ENCODE measurements at places on chromosomes 2 and 18. TPM values are rescaled to one million over a fixed set of nuclear protein-coding genes. Genes with fewer than 3 reads are reported as not detected.
A peak's percentile ranks its signal among the peaks of the same experiment; 100 is the strongest.

Gene TMEM163
- total RNA-seq, result 0.33 TPM

Gene HOXD13
- total RNA-seq, result 18.7 TPM

DNA sequence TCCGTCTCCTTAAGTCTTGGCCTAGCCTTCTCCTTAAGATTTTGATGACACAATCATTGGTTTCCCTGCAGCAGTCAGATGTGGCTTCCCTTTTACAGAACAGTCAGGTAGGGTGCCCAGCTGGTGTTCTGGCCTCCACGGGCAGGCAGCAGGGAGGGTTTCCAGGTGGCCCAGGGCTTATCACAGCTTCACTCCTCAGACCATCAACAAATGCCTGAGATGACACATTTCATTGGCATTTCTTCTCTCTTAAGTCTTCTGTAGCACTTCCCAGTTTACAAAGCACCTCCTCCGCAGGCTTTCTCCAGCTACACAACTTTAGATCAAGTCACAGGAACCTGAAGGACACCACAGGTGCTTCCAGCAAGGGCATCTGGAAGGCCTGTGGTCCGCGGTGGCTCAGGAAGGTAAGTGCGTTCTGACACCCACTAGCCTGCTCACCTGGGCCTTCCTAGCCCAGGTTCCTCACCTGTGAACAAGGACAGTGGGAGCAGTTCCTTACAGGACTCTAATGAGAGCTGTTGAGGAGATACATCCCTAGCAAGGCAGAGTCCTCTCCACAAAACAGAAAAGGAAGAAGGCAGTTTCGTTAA, 37.6 kb downstream of the PTPN18 start:
- no peaks in the 10 kb centered on the region for H3K36me3 ChIP-seq
- H3K4me3 ChIP-seq, result no peak overlapping the region
- no peaks in the 10 kb centered on the region for H3K27me3 ChIP-seq
- H3K27ac ChIP-seq, result no peak overlapping the region
- H3K4me1 ChIP-seq, result peaks cover 13% of the 10 kb centered on the region

DNA sequence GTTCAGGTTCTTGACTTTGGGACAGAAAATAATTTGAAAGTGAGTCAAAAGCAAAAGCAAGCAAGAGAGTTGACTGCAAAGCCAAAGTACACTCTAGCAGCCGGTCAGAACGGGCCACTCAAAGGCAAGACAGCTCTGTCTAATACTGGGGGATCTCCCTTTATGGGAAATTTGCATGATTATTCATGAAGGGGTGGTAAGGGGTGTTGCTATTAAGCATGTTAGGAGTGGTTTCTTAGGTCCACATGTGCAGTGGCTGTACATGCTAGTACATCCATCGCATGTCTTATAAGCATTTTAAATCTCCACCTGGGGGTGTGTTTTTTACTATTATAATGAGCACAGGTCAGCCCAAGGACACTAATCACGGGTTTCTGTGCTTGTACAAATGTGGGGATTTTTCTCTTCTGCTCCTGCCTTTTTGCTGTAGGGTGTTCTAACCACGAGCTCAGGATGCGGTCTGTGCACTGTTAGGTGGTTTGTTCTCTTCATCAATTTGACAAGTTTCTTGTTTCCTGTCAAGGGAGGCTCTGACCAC, 60.2 kb upstream of the SPP2 start:
- H3K27me3 ChIP-seq, result no peaks in the 10 kb centered on the region
- no peaks in the 10 kb centered on the region for H3K4me1 ChIP-seq
- DNase-seq, result no peak
- no peak overlapping the region for H3K27ac ChIP-seq
- H3K36me3 ChIP-seq, result no peaks in the 10 kb centered on the region

DNA sequence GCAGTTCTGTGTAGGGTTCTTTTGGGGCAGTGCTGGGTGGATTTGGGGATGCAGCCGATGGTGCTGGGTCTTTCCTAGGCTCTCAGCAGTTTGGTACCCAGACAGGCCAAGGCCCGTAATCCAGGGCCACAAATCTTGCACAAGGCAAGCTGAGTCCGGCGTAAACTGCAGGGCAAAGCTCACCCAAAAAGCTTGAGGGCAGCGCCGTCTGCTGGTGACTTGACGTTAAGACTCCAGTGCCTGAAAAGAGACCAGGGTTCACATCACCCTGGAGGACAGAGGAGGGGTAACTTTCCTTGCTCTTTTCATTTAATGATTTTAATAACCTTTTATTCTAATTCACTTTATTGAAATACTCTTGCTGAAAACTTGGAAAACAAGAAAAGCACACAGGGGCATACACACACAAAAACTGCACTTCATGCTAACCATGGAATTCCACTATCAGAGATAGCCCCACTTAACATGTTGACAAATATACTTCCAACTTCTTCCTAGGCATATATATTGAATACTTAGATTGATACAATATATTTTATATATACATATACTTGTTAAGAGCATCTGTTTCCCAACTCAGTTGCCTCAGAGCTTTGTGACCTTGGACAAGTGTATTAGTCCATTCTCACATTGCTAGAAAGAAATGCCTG, 38.9 kb downstream of the CNGA3 start:
- no peaks in the 10 kb centered on the region for H3K36me3 ChIP-seq
- H3K27ac ChIP-seq, result no peak overlapping the region
- H3K27me3 ChIP-seq, result no peaks in the 10 kb centered on the region
- H3K4me1 ChIP-seq, result no peaks in the 10 kb centered on the region
- peak; percentile 83 for DNase-seq

- H3K4me1 ChIP-seq, result peaks cover 7% of the 10 kb centered on the region
- H3K27ac ChIP-seq, result no peak overlapping the region
- DNase-seq, result no peak
- no peak overlapping the region for H3K4me3 ChIP-seq
- H3K36me3 ChIP-seq, result no peaks in the 10 kb centered on the region
- H3K27me3 ChIP-seq, result no peaks in the 10 kb centered on the region
These were observed 417.6 kb upstream of the MEX3C start for GRCh38 chr18:51614967-51615571.

DNA sequence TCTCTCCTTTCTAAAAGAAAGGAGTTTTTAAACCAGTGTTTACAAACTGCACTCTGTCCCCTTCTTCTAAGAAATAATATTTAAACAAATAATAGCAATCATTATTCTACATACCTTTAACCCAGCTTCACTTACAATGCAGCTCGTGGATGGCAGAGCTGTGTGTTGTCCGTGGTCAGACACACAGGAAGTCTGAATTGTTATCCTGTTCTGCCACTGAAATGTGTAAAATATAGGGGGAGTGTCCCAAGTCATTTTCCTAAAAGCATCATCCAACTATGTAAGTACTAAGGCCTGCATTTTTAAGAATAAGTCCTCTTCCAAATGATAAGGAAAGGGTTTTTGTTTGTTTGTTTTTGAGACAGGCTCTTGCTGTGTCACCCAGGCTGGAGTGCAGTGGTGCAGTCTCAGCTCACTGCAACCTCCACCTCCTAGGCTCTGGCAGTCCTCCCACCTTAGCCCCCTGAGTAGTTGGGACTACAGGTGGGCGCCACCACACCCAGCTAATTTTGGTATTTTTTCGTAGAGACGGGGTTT, 2.7 kb upstream of the PPP4R1 start:
- no peak overlapping the region for H3K4me3 ChIP-seq
- peaks cover 12% of the 10 kb centered on the region for H3K4me1 ChIP-seq
- H3K36me3 ChIP-seq, result no peaks in the 10 kb centered on the region
- no peak overlapping the region for H3K27ac ChIP-seq
- no peaks in the 10 kb centered on the region for H3K27me3 ChIP-seq
- no peak for DNase-seq

- no peak overlapping the region for H3K27ac ChIP-seq
- no peaks in the 10 kb centered on the region for H3K36me3 ChIP-seq
- H3K4me3 ChIP-seq, result peak overlapping the region; percentile 51
- DNase-seq, result no peak
- H3K4me1 ChIP-seq, result peaks cover 26% of the 10 kb centered on the region
These were observed 33.6 kb upstream of the ATP6V1B1 start for GRCh38 chr2:70902067-70902442.

Gene NT5DC4
- not detected for total RNA-seq

Gene SAG
- not detected for total RNA-seq

DNA sequence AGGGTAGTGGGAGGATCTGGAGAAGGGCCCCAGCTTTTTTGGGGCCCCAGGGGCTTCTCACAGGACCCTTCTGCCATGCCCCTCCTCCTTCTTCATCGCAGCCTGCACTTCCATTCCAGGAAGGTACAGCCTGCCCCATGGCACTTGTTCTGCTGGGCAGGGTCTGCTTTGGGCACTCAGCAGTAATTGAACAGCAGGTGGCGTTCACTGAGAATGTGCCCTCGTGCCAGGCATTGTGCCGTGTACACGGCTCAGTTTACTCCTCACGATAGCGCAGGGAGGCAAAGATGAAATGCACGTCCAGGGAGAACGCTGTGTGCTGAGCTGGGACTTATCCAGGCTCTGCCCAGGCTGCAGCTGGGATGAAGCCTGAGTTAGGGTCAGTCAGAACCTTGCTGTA, 54.8 kb upstream of the ASB18 start:
- H3K36me3 ChIP-seq, result no peaks in the 10 kb centered on the region
- H3K4me1 ChIP-seq, result no peaks in the 10 kb centered on the region
- H3K4me3 ChIP-seq, result no peak overlapping the region
- DNase-seq, result no peak

Gene GKN2
- total RNA-seq, result not detected

DNA sequence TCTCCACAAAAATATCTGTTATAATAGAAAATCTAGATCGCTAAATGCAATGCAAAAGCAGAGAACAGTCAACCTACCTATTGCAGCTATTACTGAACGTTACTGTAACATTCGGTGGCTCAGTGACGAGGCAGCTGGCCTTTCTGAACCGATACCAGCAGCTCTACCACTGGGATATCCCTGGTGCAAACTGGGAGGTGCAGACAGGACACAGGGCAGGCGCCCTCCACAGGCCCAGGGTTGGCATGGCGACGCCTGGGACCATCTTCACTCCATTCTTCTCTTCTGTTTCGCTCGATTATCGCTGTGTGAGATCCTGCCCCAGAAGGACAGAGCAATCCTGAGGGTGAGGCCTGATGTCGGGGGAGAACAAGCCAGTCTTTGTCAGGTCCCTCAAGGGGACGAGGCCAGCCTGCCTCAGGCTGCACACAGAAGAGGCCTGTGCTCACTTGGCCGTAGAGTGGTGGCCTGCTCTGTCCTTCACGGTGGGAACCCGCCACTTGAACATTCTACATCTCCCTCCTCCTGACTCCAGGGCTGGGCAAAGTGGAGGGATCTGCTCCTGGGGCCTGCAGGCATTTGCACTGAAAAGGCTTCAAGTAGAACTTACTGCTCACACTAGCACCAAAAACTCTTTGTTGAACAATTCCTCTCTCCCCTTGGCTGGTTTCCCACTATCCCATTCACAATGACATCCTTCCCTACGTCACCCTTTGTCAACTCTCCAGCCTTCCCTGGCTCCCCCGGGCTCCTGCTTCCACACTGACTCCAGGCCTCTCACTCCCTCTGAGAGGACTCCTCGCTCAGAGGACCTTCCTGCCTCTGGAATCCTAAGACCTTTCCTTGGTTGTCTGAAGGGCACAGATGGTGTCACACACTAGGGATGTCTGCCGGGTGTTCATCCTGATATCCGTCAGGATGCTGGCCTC, 49.7 kb downstream of the CYRIA start:
- H3K4me1 ChIP-seq, result peaks cover 21% of the 10 kb centered on the region
- DNase-seq, result peak; percentile 66
- H3K27ac ChIP-seq, result no peak overlapping the region
- H3K27me3 ChIP-seq, result no peaks in the 10 kb centered on the region
- no peak overlapping the region for H3K4me3 ChIP-seq

DNA sequence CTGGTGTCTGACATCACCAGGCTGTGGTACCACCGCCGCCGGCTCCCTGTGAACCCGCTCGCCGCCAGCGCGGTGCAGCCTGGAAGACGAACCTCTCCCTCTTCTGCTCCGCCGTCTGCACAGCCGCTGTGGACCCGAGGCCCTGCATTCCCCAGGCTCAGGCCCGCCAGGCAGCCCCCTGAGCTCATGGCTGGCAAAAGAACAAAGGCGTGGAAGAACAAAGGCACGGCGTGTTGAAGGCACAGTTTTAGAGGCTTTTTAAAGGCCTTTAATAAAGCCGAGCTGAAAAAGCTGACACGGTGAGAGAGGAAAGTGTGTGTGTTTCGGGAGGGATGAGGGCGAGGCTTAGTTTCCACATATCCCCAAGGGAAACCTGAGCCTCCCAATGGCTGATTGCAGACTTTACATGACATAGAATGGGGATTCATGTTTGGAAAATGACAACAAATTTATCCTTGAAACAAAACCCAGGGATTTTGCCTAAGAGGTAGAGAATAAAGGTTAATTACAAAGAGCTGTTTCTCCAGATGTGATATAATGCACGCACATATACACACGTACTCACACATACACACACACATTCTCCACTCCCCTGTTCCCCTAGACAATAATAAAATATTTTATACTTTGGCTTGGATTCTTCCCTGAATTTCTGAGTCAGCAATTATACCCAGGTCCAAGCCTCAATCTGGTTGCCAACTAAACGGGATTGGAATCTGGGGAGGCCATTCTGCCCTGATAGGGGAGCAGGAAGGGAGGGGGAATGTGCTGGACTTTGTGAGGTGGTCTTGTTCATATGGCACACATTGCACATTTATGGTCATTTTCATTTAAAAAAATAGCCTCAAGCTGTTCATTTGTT, 39.7 kb downstream of the RFX8 start:
- H3K36me3 ChIP-seq, result no peaks in the 10 kb centered on the region
- H3K4me1 ChIP-seq, result peaks cover 6% of the 10 kb centered on the region
- no peak overlapping the region for H3K27ac ChIP-seq
- no peak for DNase-seq

DNA sequence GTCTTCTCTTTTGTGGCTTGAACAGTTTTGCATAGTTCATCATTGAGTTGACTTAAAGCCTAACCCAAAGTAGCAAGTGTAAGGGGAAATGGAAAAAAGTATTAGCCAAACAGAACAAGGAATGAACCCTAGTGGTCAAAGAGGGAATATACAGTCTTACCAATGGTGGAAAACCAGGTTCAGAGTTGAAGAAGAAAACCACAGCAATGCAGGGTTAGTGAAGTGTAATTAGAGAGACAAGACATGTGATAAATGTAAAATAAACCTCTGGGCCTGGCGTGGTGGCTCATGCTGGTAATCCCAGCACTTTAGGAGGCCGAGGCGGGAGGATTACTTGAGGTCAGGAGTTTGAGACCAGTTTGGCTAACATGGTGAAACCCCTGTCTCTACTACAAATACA, 2.4 kb downstream of the TTN start:
- no peaks in the 10 kb centered on the region for H3K27me3 ChIP-seq
- H3K4me3 ChIP-seq, result no peak overlapping the region
- no peak for DNase-seq
- no peaks in the 10 kb centered on the region for H3K36me3 ChIP-seq
- H3K27ac ChIP-seq, result no peak overlapping the region

Gene SLC5A7
- 1.9 TPM for total RNA-seq

DNA sequence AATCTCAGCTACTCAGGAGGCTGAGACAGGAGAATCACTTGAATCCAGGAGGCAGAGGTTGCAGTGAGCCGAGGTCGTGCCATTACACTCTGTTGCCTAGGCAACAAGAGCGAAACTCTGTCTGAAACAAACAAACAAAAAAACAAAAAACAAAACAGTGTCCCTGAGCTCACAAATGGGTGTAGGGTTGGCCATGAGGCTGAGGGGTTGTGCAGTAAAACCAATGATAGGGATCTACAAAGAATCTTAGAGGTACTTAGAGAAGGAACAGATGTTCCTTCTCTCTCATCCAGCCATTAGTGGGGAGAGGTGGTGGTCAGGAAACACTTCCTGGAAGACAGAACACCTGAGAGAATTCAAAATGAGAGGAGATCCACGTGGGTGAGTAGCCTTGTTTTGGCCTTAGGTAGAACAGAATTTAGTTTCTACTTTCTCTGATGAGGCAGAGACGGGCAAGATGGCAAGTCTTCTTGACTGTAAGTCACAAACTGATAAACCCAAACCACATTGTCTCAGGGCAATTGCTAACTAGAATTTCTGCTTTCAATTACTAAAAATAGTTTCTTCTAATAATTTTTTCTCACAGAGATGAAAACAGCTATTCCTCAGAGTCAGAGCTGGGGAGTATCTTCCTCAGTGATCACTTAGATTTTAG, 61.5 kb upstream of the PPM1B start:
- H3K36me3 ChIP-seq, result no peaks in the 10 kb centered on the region
- no peak overlapping the region for H3K27ac ChIP-seq
- DNase-seq, result no peak
- no peaks in the 10 kb centered on the region for H3K27me3 ChIP-seq
- H3K4me1 ChIP-seq, result no peaks in the 10 kb centered on the region

Measured in sigmoid colon (tissue), 7 donors.